Lower lobe of right lung (tissue), 2 donors: ENCODE measurements at places on chromosomes 5 and 9. TPM values are rescaled to one million over a fixed set of nuclear protein-coding genes. Genes with fewer than 3 reads are reported as not detected.

GRCh38 chr5:100539519-100539918, 4.3 kb downstream of the FAM174A start:
- no peak overlapping the region for H3K27ac ChIP-seq
- no peaks in the 10 kb centered on the region for H3K27me3 ChIP-seq
- no peak for DNase-seq
- no peak overlapping the region for H3K4me3 ChIP-seq
- H3K4me1 ChIP-seq, result peaks cover 21% of the 10 kb centered on the region

DNA sequence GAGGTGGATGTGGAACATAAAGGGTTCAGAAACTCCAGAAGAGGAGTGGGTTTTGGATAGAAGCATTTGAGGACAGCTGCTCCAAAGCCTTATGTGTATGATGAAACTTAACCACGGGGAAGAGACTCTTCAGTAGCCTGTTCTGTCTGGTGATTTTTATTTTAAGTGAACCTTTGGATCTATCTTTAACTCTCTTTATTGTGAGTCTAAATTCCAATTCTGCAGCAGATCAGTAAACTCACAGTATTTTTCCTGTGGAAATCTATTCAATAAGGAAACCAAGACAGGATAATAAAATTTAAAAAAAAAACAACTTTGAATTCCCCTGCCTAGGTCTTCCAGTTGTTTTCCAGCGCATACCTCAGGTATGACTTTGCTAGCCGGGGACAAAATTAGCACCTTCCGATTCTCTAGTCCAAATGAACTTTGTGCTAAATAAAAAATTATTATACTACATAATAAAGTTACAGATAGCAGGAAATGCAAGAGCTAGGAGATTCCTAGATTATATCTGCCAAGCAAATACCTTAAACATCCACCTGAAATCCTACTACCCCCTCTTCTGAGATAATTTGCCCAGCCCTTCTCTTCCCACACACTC, 101.9 kb downstream of the NLN start:
- no peak overlapping the region for H3K4me3 ChIP-seq
- no peak for DNase-seq
- H3K27ac ChIP-seq, result no peak overlapping the region

DNA sequence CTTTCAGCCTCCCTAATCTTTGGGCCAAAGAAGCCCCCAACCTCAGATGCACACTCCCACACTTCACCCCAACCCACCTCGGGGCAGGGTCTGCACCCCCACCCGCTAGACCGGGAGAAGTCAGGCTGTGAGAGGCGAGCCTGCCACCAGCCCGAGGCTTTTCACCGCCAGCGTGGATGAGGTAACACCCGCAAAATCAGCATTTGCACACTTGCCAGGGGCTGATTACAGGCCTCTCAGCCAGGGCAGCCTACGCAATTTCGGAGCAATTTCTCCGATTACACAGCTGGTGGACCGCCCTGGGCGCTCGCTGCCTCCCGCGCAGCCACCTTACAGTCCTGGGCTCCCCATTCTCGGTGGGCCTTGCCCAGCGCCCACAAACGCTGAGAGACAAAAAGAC, 68.5 kb downstream of the FOXD1 start:
- no peaks in the 10 kb centered on the region for H3K36me3 ChIP-seq
- no peak overlapping the region for H3K27ac ChIP-seq
- no peak overlapping the region for H3K4me3 ChIP-seq
- peaks cover 80% of the 10 kb centered on the region for H3K27me3 ChIP-seq

DNA sequence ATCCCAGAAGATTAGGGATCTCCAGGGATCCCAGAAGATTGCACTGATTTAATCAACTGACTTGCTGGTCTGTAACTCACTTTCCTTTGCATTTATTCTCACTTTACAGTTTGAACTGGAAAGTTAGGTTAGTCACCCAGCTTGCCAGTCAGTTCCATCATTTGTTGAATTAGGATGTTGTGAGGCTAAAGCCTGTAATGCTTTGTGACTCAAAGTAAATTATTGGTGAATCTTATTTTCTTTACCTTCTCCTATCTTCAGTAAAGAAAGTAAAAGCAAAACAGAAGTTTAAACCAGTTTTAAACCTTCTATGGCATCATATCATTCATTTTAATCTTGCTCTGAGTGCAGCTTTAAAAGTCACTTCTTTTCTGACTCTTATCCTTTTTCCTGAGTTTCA, 85.8 kb downstream of the SLC44A1 start:
- no peaks in the 10 kb centered on the region for H3K27me3 ChIP-seq
- no peak overlapping the region for H3K27ac ChIP-seq
- H3K4me1 ChIP-seq, result peaks cover 19% of the 10 kb centered on the region

DNA sequence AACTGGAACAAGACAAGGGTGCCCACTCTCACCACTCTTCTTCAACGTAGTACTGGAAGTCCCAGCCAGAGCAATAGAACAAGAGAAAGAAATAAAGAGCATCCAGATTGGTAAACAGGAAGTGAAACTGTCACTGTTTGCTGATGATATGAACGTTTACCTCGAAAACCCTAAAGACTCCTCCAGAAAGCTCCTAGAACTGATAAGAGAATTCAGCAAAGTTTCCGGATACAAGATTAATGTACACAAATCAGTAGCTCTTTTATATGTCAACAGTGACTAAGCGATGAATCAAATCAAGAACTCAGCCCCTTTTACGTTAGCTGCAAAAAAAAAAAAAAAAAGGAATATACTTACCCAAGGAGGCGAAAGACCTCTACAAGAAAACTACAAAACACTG, 306.6 kb downstream of the PLK2 start:
- DNase-seq, result no peak
- no peaks in the 10 kb centered on the region for H3K4me1 ChIP-seq
- no peak overlapping the region for H3K4me3 ChIP-seq
- H3K27ac ChIP-seq, result no peak overlapping the region
- H3K27me3 ChIP-seq, result no peaks in the 10 kb centered on the region

DNA sequence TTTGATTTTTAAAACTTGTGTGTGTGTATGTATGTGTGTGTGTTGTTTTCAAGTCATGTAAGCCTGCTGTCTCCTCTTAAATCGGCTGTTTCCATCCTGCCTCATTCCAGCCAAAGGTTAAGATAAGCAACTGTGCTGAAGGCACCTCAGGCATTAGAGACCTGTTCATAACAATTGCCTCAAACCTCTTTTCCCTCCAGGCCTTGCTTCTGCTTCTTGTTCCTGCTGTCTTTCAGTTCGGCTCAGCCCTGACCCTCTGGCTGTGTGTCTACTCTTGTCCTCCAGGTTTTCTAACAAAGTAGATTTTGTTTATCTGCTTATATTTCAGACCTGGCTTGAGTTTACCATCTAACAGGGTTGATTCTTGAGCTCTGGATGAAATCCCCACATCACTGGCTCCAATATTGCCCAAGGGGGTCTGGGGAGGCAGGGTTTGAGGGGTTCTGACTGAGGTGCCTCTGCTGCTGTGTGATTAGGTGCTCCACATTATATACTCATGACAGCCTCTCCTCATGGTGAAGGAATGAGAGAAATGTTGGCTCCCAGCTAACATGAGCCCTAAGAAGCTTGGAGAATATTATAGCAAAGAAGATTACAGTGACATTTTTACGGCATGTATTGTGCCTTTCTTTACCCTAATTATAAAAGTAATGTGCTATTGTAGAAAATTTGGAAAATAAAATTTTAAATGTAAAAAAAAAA, 229.7 kb upstream of the PIK3R1 start:
- no peaks in the 10 kb centered on the region for H3K4me1 ChIP-seq
- no peaks in the 10 kb centered on the region for H3K27me3 ChIP-seq
- no peak overlapping the region for H3K27ac ChIP-seq

DNA sequence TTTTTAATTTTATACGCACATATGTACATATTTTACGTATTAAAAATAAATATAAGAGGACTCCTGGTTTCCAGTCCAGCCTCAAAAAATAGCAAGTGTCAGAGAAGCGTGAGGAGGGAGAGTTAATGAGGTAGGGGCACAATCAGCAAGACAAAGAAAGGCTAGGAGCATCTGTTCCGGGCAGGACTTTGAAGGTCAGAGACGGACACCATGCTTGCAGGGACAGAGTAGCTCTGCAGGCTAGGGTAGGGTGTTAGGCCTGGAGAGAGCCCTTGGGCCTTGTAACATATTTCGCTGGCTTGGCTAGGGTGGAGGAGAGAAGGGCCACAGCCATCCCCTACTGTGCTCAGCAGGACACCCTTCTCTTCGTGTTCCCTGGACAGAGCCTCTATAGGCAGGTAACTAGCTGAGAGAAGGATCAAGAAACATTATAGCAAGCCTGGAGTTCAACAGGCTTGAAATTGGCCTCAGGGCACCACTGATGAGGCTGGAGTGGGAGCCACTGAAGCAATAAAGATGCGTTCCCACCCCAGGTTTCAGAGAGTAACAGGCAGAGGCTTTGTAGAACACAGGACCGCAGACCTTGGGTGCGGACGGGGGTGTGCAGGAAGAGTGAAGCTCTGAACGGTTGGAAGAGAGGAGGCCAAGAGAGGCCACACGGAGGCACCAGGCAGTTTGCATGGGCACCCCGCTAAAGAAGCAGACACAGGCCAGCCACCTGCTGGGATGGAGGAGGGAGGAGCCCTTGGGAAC, 9.7 kb upstream of the IPPK start:
- no peaks in the 10 kb centered on the region for H3K36me3 ChIP-seq
- no peak overlapping the region for H3K27ac ChIP-seq
- H3K4me1 ChIP-seq, result no peaks in the 10 kb centered on the region
- no peak overlapping the region for H3K4me3 ChIP-seq
- no peaks in the 10 kb centered on the region for H3K27me3 ChIP-seq
- no peak for DNase-seq

DNA sequence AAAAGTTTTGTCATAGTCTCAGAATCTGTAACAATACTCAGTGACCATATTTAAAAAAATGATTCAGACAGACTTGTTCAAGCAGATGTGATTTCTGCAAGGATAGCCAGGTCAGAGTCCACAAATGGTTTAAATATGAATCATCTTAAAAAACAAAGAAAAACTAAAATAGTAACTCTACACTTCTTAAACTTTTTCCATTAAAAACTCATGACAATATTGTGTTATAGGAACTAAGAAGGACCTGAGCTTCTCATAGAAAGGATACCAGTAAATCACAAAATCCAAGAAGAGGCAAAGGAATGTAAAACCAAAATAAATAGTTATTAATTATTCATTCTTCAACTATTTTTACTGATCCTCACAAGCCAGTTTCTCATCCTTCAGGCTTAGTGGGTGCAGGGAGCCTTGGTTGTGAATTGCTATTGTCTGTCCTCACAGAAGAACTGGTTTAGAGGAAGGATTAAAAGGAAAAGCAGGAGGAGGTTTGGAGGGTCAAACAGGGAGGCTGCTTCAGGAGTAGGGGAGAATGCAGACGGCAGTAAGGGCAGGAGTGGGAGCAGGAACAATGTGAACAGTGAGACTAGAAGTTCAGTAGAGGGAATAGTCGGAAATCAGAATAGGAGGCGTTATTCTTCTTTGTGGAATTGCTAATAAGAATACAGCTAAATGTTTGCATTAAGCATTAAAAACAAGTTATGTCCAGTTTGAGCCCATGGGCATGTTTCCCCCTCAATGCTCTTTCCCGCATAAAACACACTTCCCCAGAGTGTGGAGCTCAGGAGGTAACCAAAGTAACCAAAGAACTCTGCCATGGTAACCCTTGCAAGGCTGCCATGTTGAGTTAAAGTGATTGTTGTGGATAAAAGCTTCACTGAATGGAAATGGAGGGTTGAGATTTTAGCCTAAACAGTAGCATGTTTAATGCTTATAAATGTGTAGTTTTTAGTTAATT, 110.7 kb downstream of the CCDC192 start:
- H3K27ac ChIP-seq, result no peak overlapping the region
- DNase-seq, result no peak
- H3K4me1 ChIP-seq, result no peaks in the 10 kb centered on the region

- H3K36me3 ChIP-seq, result no peaks in the 10 kb centered on the region
- no peak overlapping the region for H3K4me3 ChIP-seq
- no peak overlapping the region for H3K27ac ChIP-seq
- no peaks in the 10 kb centered on the region for H3K4me1 ChIP-seq
Observed at GRCh38 chr5:33238826-33239695, 201.7 kb upstream of the TARS1 start.

RNF224 gene
- 0.21 TPM for total RNA-seq
